ENCODE measurements at places on chromosomes 16 and 17.

GRCh38 chr17:37092071-37092470 lies 143.3 kb downstream of the AATF start:
- DNase-seq = no peak

- no peak for DNase-seq
Observed at GRCh38 chr16:65688301-65688700, 566.4 kb upstream of the CDH11 start.

DNA sequence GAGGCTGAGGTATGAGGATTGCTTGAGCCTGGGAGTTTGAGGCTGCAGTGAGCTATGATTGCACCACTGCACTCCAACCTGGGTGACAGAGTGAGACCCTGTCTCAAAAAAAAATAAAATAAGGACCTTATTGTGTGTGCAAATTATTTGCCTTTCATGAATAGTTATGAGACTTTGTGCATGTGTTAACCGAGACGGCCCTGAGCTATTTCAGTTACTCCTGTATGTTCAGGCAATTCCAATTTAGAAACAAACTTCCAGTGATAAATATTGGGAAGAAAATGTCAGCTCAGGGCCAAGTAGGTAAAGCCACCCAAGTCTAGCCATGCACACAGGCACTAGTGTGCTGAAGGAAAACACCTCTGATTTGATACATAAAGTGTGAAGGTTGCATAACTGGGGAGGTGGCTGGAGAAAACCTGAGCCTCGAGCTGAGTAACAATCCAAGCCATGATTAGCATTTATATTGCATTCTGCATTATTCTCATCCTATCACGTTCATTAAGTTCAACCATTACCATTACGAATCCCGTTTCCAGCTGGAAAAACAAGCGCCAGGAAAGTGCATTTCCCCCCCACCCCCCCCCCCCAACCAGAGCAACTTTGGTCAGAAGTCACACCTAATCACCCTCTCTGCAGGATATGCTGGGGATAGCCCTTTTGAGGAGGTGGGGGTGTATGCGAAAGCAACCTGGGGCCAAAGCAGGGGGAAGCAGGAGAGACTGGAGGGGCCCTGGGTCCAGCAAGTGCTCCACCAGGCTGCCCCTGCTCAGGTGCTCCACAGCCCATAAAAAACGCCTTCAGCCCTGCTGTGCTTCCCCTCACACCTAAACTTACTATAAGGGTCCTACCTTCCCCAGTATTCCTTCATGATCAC lies 18.6 kb upstream of the ENDOV start:
- DNase-seq = no peak

GRCh38 chr17:19346351-19347255 lies 15.9 kb downstream of the B9D1 start:
- no peak for DNase-seq

DNA sequence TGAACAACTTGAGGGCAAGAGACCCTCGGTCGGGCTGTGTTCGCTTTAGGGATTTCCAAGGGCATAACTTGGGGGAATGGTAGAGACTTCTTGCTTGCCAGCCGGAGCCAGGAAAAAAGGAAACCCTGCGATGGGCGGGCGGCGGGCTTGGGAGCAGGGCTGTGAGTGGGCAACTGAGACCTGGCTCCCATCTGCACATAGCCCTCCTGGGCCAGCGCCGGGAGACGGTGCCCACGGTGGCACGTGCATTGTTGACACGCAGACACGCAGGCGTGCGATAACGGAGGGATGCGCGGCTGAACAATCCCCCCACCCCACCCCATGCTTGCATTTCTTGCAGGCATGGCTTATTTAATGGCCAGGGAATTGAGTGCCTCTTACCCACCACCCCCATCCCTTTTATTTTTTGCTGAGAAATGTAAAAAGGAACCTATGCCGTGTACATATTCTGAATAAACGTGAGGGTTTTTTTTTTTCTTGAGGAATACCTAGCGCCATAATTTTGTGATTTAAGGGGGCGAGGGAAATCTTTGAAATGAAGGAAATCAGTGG lies 17.1 kb upstream of the ZFHX3 start:
- DNase-seq = peak; percentile 65

DNA sequence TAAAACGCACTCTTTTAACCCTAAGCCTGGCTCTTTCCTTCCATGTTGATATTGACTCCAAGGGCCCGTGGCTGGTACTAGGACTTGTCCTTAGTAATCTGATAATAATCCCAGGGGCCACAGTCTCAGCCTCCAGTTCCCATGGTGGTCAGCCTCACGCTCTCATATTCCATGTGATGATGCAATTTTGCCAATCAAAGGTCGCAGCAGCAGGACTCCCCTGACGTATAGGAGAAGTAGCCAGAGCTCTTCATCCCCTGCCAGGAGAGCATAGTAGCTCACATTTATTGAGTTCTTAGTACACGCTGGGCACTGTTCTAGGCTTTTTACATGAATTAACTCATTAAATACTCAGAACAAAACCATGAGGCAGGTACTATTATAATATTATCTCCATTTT lies 42.4 kb downstream of the CD300LF start:
- no peak for DNase-seq

DNA sequence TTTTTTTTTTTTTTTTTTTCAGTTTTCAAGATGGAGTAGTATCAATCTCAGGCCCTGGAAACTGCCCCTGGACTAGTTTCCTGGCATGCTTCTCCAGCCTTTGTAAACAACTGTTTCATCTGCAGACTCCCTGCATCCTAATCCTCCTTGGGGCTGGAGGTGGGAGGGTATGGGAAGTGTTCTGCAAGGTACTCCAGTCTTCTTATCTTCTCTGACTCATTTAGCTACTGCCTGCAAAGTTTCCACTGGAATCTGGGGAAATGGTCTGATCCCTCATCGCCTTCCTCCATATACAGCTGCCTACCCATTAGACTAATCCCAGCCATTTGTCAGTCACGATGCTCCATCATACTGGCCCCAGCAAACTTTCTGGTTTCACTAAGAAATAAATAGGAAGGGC lies 21.5 kb downstream of the COPZ2 start:
- DNase-seq = peak; percentile 17

DNA sequence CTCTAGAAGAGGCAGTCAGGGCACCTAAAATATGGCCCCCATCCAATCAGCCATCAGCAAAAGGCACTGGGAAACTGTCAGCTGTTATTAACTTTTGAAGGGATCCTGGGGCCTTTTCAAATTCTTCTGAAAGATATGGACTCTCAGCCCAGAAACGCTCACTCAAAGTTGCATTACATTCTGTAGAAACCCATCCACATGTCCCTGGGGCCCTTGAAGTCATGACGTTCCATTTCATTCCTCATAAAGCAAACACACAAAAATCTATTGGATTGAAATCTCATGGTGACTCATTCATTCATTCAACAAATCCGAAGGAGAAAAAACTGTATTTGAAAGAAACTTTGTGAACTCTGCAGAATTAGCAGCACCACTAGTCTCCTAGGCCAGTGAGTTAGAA lies 215.3 kb downstream of the C16orf95 start:
- no peak for DNase-seq

DNA sequence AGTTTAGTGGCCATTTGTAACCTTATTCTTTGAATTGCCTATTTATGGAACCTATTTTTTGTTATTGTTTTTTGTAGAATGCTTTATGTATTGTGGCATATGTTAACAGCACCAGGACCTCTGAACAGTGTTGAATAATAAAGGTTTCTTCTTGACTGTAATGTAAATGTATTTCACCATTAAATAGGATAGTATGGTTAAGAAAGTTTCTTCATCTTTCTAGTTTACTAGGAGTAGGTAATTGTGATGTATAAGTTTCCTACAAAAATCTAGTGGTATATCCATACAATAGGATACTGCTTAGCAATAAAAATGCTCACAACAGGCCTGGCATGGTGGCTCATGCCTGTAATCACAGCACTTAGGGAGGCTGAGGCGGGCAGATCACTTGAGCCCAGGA lies 52.3 kb downstream of the TAOK1 start:
- no peak for DNase-seq

DNA sequence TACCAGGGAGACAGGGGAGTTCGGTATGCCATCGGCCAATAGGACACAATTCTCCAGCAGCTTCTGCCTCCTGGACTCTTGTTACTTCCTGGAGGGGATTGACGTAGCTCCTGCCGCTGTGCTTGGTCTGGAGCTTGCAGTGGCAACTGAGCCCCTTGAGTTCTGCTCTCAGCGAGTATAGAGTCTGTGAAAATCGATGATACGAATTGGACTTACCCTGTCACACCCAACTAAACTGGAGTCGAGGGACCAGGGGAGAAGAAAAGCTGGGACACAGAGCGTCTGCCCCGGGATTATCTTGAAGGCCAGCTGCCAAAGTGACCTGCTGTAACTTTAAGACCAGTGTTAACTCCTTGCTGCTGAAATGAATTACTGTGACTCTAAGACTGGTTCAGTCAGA lies 22.2 kb downstream of the SEC14L1 start:
- peak; percentile 50 for DNase-seq

DNA sequence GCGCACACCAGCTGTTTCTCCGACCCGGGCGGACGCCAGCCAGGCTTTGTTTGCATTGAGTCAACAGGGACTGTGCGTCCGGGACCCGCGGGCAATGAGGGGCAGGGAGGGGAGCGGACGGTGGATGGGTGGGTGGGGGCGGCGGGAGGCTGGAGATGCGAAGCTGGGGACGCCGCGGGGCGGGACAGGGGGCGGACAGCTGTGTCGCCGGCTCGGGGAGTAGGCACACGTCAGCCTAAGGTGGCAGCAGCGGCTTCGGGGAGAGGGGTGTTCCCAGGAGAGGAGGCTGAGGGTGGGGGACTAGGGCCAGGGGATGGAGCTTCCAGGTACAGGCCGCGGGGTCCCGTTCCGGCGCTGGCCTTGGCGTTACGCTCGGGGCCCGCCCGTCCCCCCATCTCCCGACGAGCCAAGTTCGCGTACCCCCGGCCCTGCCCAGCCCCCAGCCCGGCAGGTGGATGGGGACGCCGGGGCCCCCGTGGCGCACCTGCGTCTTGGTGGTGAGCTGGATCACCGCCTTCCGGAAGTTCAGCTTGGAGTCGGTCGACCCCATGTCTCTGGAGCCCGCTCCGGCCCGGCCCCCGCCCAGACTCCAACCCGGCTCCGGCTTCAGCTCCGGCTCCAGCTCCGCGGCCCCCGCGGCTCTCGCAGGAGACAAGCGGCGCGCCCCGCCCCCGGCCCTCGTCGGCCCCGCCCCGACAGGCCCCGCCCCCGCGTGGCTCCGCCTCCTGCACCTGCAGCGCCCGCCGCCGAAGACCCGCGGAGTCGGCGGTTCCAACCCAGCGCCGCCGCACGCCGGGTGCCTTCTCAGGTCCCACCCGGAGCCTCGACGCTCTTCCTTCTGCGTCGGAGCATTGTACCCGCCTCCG lies at the start of gene HID1:
Gene HID1, minus strand, starts transcription at position 653 of the 866 bp plus-strand sequence. Its CDS starts 103 bp downstream, at position 550.
- peak; percentile 74 for DNase-seq

Measured in eye (tissue), 1 donor.